GM23248 (cell line): ENCODE measurements at places on chromosomes 4 and X. TPM values are rescaled to one million over a fixed set of nuclear protein-coding genes. Genes with fewer than 3 reads are reported as not detected.

Gene FBXO8
- 23.1 and 26.7 TPM in 2 replicates for polyA plus RNA-seq

Gene HPGDS
- not detected in 2 replicates for polyA plus RNA-seq

Gene CC2D2A
- polyA plus RNA-seq: 11.5 and 12.2 TPM in 2 replicates

Gene IL13RA2
- polyA plus RNA-seq: 11.6 and 12.3 TPM in 2 replicates

Gene ETDB
- polyA plus RNA-seq: not detected in 2 replicates

Gene DUX4
- not detected in 2 replicates for polyA plus RNA-seq

Gene PHKA1
- 1.4 and 1.6 TPM in 2 replicates for polyA plus RNA-seq

Gene NHSL2
- polyA plus RNA-seq: 5.3 and 6.5 TPM in 2 replicates

Gene DCAF12L1
- polyA plus RNA-seq: not detected in 2 replicates

Gene CXorf65
- polyA plus RNA-seq: not detected in 2 replicates

Gene RBM47
- polyA plus RNA-seq: 0.70 and 0.94 TPM in 2 replicates

Gene DGAT2L6
- not detected in 2 replicates for polyA plus RNA-seq

Gene CDKL2
- not detected in 2 replicates for polyA plus RNA-seq

Gene ATP8A1
- polyA plus RNA-seq: 0.13 and 0.29 TPM in 2 replicates

Gene TENM3
- polyA plus RNA-seq: 0.83 and 1.0 TPM in 2 replicates

Gene BMX
- polyA plus RNA-seq: not detected in 2 replicates

Gene TRIM60
- polyA plus RNA-seq: not detected in 2 replicates

Gene IL3RA
- polyA plus RNA-seq: 0.13 and 0.30 TPM in 2 replicates

Gene IL15
- 7.6 and 8.5 TPM in 2 replicates for polyA plus RNA-seq

Gene PIR
- polyA plus RNA-seq: 5.7 and 5.9 TPM in 2 replicates

Gene PDZD11
- polyA plus RNA-seq: 110 and 116 TPM in 2 replicates

Gene CENPVL1
- polyA plus RNA-seq: not detected in 2 replicates

Gene AKAP14
- not detected in 2 replicates for polyA plus RNA-seq

Gene PRSS12
- polyA plus RNA-seq: 10.0 and 10.2 TPM in 2 replicates

Gene QDPR
- polyA plus RNA-seq: 40.4 and 40.5 TPM in 2 replicates

Gene CTAG1B
- polyA plus RNA-seq: not detected in 2 replicates

Gene TMSB15A
- 2.8 and 3.0 TPM in 2 replicates for polyA plus RNA-seq

Gene ZBTB49
- polyA plus RNA-seq: 1.6 and 1.9 TPM in 2 replicates

Gene MAPK10
- polyA plus RNA-seq: 0.73 and 1.1 TPM in 2 replicates

Gene GSX2
- polyA plus RNA-seq: not detected in 2 replicates
